SJCRH30 (cell line): ENCODE measurements at places on chromosomes 3 and 15.

DNA sequence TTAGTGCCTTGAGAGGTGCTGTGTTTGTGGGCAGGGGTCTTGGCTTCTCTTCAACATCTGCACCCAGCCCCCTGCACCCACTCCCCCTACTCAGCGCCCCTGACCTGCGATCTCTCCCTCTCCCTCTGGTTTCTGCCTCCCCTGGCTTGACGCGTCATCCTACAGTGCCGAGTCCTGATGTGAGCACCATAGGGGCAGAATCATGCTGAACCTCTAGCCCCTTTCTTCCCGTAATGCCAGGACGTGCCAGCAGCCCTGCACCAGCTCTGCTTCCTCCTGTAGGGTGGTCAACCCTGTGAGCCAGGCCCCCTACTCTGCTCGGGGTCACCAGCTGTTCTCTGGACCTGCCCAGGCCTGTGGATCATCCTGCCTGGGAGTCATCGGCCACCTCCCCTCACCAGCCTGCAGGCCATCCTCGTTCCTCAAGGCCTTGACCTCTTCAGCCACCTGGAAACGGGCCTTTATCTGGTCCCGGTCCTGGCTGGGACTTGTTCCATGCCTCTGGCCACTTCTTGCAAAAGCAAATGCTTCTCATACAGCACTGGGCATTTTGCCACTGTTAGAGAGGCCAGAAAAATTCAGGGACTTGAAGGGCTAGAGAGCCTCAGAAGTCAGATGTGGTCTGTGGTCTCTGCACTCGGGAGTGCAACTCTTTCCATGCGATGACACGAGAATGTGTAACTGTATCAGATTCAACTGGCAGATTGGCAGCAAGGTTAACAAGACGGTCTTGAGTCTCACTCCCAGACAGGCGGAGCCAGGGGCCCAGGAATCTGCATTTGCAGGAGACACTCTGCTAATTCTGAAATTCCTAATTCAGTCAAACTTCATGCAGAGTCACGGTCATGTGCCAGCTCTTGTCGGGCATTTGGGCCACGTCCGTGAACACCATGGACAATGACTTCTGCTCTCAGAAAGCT, 16.7 kb upstream of the KLF15 start:
- DNase-seq, result no peak

- DNase-seq, result no peak
These were observed 456.2 kb upstream of the NECTIN3 start for GRCh38 chr3:110615454-110615853.

- DNase-seq, result peak; percentile 53
These were observed 54.0 kb downstream of the B3GNT5 start for GRCh38 chr3:183306798-183307671.

DNA sequence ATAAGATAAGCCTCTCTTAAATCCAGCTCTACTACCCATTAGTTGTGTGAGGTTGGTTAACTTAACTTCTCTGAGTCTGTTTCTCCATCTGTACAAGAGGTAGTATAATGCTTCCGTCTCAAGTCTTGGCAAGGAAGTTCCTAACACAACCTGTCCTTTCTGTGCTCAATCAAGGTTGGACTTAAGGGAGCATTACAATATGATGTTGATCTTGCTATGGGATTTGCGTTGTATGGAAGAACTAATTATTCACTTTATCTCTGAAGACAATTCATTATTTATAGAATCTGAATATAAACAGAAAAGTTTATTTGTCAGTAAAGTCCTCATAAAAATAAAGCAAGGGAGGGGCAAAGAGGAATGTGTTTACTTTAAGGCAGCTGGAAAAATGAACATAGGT, 18.9 kb upstream of the SPTSSB start:
- DNase-seq, result no peak

- DNase-seq, result no peak
These were observed 3.7 kb downstream of the CHRNA3 start for GRCh38 chr15:78617076-78617475.

DNA sequence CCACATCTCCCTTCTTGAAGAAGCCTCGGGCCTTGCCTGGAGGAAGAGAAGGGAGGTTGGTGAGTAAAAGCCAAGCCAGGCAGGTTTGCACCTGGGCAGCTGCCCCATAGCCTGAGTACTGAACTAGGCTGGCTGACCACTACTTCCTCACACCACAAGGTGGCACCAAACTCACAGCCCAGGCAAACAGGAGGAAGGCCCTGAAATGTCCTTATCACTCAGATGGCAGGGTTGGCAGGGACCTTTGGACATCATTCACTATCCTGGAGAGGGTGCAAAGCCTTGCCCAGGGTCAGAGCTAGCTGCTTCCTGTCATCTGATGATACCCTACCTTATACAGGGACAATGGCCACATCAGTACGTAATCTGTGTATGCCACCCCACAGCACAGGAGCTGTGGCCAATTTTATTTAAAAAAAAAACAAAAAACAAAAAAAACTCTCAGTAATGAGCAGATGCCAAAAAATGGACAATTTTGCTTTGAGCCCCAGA, 2.2 kb upstream of the GRAMD2A start:
- peak; percentile 55 for DNase-seq

GRCh38 chr15:49290191-49290590, 120.1 kb downstream of the GALK2 start:
- DNase-seq, result peak; percentile 92
